Brain pericyte (primary cell): ENCODE measurements at places on chromosomes 7 and 10.

DNA sequence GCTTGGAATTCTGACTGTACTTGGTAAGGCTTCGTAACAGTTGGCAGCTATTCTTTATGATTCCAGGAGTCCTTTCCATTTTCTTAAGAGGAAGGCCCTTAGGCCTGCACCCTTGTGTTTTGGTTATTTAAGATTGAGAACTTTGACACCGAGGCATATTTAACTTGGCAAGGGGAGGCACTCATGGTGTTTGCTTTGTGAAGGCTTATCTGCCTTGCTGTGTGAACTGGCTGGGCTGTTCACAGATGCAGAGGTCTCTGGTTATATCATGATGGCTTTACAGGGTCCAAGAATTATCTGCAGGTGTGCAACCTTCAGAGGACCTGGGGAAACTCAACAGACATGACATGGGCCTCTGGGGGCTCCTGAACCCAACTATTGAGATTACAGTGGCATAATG, 833 bp upstream of the PNLIPRP1 start:
- no peak for DNase-seq

DNA sequence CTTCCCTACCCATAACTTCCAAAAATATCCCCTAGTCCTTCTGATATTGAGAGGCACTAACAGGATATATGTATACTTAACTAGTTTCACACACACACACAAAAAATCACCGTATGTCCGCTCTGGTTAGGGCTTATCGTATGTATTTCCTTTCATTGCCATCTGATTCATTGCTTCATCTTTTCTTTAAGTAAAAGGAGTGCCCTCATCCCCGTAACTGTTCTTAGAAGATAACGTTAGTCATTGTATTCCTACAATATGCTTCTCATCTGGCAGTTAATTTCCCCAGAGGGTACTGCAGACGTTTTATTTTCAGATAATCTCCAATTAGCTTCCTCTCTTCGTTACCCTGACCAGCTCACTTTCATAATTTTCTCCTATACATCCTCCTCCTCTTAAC, 37.3 kb downstream of the NRCAM start:
- no peak for DNase-seq

DNA sequence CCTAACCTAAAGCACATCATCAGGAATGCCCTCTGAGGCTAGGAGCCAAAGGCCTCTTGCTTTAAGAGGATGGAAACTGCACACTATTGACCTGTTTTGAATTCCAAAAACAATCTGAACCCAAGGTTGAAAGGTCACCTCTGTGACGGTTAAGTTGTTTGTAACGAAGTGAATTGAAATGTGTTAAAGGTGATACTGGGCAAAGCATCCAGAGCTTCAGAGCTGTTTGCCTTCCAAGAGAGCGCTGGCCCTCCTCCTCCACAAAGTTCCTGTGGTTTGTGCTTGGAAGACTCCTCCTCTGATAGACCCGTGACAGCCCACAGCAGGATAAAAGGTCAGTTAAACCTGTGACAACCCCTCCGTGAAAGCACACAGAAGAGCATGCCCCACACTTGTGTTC, 133.7 kb upstream of the CTTNBP2 start:
- DNase-seq = no peak

- no peak for DNase-seq
These were observed 21.5 kb downstream of the C10orf53 start for GRCh38 chr10:49700997-49701396.

DNA sequence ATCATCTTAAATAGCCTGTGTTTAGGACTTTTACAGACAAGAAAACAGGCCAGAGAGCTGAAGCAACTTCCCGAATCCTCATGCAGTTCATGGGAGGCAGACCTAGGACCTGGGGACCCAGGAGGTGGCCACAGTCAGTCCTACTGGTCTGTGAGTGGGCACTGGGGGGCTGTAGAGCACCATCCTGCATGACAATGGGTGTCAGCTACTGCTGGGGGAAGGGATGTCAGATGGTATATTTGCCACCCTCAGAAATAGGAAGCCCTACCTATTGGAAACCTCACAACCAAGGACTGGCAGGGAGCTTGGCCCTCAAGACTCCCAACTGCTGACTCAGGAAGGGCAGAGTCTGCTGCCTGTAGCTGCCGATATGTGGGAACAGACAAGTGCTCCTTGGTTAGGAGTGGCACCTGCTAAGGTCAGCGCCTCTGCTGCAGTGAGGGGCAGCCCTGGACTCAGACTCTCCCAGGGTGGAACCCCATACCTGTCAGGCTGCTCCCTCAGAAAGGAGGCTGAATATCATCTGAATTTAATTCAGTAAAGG, 29.7 kb downstream of the OGDH start:
- no peak for DNase-seq

GRCh38 chr10:70355051-70356021, 27.1 kb downstream of the LRRC20 start:
- DNase-seq = no peak

- no peak for DNase-seq
These were observed 13.5 kb downstream of the OR9A2 start for GRCh38 chr7:143013473-143013872.

DNA sequence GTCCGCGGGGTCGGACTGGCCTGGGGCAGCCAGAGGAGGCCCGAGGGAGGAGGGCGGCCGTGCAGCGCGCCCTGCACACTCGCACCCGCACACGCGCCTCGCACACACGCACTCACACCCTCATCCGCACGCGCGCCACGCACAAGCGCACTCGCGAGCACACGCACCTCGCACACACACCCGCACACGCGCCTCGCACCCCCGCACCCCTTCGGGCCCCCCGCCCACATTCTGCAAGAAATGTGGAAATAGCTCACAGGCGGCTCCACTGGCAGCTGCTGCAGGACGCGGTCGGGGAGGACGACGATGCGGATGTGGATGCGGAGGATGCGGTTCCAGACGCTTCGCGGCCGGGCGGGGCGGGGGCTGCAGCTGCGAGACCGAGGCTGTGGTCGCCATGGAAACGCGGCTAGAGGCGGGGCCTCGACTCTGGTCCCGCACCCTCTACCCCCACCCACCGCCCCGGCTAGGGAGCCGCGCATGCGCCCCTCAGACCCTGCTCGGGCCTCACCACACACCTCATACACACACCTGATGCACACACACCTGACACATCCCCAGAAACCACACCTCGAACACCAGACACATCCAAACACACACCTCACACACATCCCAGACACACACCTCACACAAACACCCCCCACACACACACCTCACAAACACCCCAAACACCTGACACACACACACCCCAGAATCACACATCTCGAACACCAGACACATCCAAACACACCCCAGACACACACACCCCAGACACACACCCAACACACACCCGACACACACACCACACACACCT, at the start of gene CALY:
TSS of gene CALY (minus strand) at position 320 of the 793 bp plus-strand sequence. CDS start 7,907 bp downstream, outside the sequence.
- no peak for DNase-seq

- DNase-seq = no peak
These were observed 1.4 kb upstream of the ASNS start for GRCh38 chr7:97873606-97874005.
